Naive B cell (primary cell): ENCODE measurements at places on chromosomes 5 and 9. TPM values are rescaled to one million over a fixed set of nuclear protein-coding genes. Genes with fewer than 3 reads are reported as not detected.

The SLC6A7 gene
- not detected for polyA plus RNA-seq

The BTNL9 gene
- 0.13 TPM for polyA plus RNA-seq

The CDC25C gene
- not detected for polyA plus RNA-seq

The PDGFRB gene
- polyA plus RNA-seq, result 1.8 TPM

The ADGRV1 gene
- not detected for polyA plus RNA-seq

The C9orf153 gene
- polyA plus RNA-seq, result not detected

The PCDHB8 gene
- polyA plus RNA-seq, result not detected

The BAAT gene
- polyA plus RNA-seq, result not detected

The PFN3 gene
- not detected for polyA plus RNA-seq

The ACSL6 gene
- not detected for polyA plus RNA-seq

The PCDHB3 gene
- polyA plus RNA-seq, result not detected

The ZDHHC12 gene
- polyA plus RNA-seq, result 47.6 TPM

The ZBTB6 gene
- polyA plus RNA-seq, result 1.6 TPM

The ECM2 gene
- polyA plus RNA-seq, result not detected

The ARRDC3 gene
- polyA plus RNA-seq, result 189 TPM
